Stimulated activated CD8-positive, alpha-beta memory T cell treated with anti-CD3 and anti-CD28 coated beads, Interleukin-15, amount 100 ng/mL, for 4 hours (primary cell): ENCODE measurements at places on chromosomes 7 and 10.

DNA sequence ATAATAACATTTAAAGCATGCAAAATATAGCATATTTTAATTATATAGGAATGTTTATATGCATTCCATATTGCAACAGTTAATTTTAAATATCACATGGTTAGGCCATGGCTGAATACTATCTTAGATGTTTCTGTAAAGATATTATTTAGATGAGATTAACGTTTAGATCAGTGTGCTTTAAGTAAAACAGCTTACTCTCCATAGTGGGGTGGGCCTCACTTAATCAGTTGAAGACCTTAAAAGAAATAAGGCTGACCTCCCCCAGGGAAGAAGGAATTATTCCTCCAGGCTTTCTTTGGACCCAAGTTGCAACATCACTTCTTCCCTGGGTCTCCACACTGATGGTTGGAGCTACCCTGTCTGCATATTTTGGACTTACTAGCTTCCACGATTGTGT, 1246.5 kb downstream of the TYW1 start:
- no peak for DNase-seq

DNA sequence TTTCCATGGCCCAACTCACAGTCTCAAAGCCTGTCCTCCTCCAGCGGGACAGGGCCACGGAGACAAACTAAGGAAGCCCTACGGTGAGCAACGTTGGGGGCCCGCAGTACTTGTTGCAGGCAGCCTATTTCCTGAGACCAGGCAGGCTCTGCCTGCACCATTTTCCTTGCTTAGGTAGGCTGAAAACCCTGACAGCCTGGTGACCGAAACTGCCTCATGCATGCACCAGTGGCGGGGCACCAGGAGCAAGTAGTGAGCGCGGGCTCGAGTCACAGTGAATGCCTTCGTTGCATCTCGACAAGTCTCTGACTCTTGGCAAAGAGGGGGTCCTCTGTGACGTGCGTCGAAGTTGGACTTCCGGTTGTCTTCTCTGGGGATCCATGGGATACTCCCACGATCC, 23.3 kb upstream of the ZNF273 start:
- DNase-seq: no peak

DNA sequence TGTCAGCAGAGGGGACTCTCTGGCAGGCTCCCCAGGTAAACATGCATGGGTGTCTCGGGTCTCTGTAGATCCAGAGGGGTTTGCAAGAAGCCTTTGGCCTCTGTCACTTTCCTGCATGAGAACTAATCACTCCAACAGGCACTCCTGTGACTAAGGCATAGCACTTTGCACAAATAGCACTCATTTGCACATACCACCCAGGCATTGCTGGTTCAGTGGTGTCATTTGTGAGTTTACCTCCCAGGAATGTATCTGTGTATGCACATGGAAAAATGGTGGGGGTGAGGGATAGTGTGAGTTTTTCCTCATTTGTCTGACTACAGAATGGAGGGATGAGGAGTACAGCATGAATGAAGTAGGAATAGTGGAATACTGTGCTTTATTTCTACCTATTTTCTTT, 39.5 kb downstream of the CNNM1 start:
- DNase-seq: no peak

DNA sequence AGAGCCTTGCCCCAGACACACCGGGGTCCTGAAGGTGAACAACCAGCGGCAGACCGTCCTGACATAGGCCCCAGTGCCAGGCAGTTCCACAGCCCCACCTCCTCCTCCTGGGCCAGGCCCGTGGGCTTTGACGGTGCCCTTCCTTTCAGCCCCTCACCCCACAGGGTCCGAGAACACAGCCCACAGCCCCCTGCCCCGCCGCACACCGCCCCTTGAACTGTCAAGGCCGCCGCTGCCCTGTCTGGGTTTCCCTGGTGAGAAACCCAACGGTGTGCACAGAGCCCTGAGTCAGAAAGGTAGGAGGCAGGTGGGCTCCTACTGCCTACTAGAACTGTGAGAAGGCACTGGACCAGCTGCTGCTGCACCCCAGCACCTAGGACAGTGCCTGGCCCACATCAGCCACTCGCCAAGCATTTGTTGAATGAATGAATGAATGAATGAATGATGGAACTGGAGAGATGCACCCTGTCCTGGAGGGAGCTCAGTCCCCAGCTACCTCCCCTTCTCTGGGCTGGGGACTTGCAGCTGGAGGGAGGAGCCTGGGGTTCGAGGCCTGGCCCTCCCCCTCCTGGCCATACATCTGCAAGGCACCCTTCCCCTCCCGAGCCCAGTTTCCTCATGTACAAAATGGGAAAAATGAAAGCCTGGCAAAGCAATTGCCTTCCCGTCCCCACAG, 117.9 kb downstream of the SLIT1 start:
- DNase-seq: no peak

DNA sequence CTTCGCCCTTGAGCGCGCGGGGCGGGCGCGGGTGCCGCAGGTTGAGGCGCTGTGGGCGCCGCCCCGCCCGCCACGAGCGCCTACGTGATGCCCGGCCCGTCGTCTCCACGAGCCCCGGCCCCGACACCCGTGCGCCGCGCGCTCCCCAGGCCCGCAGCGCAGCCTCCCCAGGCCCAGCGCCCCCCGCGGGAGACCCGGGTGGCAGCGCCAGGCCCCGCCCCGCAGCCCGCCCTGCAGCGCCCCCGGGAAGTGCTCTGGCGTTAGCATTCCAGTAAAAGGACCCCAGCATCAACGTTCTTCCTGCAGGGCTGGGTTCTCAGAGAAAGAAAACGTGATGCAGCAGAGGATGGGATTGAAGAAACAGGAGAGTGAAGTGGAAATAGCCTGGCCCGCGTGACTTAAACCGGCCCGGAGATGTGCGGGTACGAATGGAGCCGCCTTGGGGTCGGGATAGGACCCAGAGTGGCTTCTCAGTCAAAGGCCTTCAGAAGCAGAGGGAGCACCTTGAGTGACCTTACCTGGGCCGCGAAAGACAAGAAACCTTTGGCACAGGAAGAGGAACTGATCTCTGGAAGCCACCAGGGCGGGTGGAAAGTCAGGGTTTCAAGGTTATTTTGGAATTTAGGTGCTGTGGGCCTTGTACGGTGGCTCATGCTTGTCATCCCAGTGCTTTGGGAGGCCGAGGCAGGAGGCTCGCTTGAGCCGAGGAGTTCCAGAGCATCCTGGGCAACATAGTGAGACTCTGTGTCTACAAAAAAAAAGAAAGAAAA, 1.8 kb downstream of the PFKP start:
- DNase-seq: peak; percentile 16

DNA sequence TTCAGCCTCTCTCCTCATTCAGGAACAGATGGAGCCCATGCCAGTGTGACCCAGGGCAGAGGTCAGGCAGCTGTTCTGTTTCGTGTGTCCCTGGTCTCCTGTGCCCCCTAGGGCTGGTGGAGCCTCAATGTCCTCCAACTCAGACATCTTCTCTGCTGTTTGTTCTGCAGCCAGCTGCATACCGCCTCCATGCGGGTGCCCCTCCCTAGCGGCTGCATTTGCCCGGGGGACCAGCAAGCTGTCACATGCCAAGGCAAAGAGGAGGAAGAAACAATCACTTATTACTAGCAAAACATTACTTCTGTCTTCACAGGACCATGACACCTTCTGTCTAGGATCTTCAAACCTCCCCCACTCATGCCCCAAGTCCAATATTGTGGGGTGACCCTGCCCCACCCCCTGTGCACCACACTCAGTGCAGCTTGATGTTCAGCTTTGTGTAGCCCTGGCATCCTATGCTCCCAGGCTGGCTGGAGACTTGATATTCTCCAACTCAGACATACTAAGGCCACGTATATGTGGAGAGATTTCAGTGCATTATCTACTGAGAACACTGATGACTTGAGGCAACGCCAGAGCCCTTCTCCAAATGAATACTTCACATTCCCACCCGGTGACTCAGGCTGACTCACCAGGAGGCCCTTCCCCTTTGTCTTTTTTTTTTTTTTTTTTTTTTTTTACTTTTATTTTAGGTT, 188.9 kb downstream of the SKIDA1 start:
- no peak for DNase-seq

DNA sequence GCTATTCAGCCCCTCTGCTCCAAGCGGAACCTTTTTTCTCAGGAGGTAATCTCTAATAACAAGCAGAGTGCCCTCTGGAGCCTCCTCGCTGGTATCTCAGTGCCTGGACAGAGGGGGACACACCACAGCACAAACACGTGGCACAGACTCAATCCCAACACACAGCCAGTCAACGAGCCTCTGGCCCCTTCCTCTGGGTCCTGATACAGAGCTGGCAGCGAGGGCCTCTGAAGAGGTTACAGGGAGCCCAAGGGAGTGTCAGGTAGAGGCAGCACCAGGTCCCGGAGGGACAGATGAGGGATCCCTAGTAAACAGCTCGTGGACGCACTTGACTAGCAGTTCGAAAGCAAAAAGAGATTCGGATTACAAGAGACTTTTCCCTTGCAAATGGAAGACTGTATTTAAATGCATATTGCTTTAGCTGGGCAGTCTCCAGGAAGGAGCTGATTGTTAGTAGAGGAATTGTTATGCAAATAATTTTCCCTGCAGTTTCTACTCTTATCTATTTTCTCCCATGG, 14.1 kb downstream of the CXCL12 start:
- DNase-seq: no peak

DNA sequence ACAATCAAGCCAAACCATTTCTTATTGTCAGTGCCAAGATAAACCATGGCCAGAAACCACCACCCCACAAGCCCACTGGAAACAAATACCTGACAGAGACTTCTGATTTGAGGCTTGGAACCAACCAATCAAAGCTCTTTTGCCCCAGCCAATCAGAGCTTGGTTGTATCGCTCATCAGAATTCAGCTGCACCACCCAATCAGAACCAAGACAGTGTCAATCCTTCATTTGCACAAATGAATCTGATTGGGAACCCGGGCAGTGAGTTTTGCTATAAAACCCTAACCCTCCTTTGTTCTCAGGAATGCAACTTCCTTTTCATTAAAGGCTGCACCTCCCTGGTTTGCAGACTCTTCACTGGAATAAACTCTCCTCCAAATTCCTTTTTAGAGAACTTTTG, 87.4 kb downstream of the ELAPOR2 start:
- no peak for DNase-seq

DNA sequence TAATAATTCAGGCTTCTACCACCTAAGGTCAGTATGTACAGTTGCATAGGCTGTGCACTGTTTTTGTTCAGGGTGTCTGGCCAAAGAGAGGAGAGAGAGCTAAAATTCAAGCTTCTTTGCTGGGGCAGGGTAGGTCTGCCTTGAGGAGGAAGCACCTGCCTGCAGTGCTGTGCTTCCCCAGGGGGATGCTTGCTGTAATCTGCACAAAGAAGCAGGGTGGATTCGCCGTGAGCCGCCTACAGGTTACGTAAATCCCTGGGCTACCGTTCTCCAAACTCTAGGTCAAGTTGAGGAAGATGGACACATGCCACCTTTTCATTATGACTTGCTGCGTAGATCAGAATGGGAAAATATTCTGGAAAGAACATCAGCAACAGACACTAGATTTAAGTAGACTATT, 543.3 kb downstream of the TNS3 start:
- DNase-seq: no peak

GRCh38 chr7:122791959-122792545, 89.3 kb upstream of the RNF148 start:
- DNase-seq: no peak

- no peak for DNase-seq
Measured at GRCh38 chr7:158245724-158246041, 341.9 kb downstream of the PTPRN2 start.

- DNase-seq: no peak
Measured at GRCh38 chr7:121076350-121077164, 88.0 kb downstream of the CPED1 start.

- no peak for DNase-seq
Measured at GRCh38 chr10:62778125-62778524, 26.4 kb upstream of the ADO start.

GRCh38 chr7:30726296-30727006, 25.5 kb upstream of the INMT start:
- no peak for DNase-seq

GRCh38 chr7:68009716-68010115, 1013.1 kb downstream of the TYW1 start:
- DNase-seq: no peak

DNA sequence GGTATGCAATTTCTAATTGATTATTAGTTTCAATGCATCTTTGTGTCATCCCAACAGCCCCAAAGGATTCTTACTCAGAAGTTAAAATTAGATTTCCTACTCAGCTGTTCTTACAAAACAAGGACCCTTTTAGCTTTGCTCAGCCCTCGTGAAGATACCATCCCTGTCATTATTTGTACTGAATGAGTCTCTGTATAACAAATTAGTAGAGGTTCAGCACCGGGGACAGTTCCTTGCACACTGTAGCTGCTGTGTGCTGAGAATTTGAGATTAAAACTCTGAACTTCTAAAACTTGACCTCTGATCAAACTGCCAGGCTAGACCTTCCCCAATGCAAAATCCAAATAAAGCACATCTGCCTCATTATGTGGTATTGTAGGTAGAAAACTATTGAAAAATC, 299.1 kb downstream of the LHFPL3 start:
- DNase-seq: no peak

GRCh38 chr7:137888241-137888640, 41.5 kb upstream of the DGKI start:
- DNase-seq: no peak

- no peak for DNase-seq
Measured at GRCh38 chr7:32163141-32163806, 93.1 kb upstream of the PDE1C start.

GRCh38 chr10:125641398-125641797, 41.6 kb downstream of the TEX36 start:
- no peak for DNase-seq

- no peak for DNase-seq
Measured at GRCh38 chr7:90266808-90267207, 21.8 kb downstream of the CFAP69 start.

GRCh38 chr10:80472234-80473095, 18.4 kb downstream of the TSPAN14 start:
- DNase-seq: no peak

- DNase-seq: no peak
Measured at GRCh38 chr10:50404021-50404773, 152.9 kb upstream of the ASAH2 start.

DNA sequence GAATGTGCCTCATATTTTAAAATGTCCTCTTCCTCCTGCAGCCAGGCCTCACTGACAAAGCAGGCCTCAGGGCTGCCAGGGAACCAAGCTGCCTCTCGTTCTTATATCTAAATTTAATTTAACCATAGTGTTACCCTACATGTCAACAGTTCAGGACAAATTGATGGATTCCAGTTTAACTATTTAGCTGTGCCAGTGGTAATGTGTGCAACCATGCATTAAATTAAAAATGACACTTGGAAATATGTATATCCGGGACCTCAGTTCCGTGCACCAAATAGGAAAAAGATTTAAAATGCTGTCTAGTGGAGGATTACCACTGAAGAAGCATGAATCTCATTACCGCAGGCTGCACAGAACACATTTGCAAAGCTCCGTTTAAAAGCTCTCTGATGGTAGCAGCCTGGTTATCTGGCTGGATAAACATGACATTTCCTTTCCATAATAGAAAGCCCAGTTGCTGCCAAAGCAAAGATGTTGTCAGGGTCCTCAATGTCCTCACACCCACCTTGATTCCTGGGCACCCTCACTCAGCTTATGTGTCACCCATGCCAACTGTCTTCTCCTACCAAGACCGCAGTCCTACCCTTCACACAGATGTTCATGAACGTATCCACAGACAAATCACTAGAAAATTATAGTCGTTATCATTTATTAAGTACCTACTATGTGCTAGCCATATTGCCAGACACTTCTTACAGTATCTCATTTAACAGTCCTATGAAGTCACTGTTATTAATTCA, 73.3 kb upstream of the FRMD4A start:
- DNase-seq: no peak

- DNase-seq: peak; percentile 20
Measured at GRCh38 chr7:44884621-44885393, 523 bp downstream of the PURB start.

GRCh38 chr10:34217524-34217923, 597.6 kb downstream of the PARD3 start:
- no peak for DNase-seq
